NCI-H460 (cell line): ENCODE measurements at places on chromosomes 7 and 10.
A peak's percentile ranks its signal among the peaks of the same experiment; 100 is the strongest.

DNA sequence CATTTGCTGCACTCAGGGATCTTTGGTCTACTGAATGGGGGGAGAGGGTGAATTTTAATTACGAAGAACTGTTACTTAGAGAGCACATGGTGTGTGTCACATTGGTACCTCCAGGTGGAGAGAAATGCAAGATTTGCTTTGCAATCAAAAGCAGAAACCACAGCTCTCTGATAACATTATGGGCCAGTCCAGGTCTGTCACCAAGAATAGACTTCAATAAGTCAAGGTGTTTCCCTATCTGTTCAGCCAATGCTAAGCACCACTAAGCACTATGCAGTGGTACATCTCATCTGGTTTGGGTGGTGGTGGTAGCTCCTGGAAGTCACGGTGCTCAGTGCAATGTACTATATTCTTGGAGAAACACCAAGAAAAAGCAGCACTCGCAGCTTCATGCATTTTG is 119.6 kb upstream of the AFAP1L2 start:
- no peak for DNase-seq

GRCh38 chr10:78165172-78165571 is 131.5 kb downstream of the RPS24 start:
- no peak for DNase-seq

- no peak for DNase-seq
Observed at GRCh38 chr7:34237493-34237849, 332.1 kb downstream of the BMPER start.

- DNase-seq: peak; percentile 6
Observed at GRCh38 chr7:97971120-97971989, 18.6 kb downstream of the OCM2 start.

DNA sequence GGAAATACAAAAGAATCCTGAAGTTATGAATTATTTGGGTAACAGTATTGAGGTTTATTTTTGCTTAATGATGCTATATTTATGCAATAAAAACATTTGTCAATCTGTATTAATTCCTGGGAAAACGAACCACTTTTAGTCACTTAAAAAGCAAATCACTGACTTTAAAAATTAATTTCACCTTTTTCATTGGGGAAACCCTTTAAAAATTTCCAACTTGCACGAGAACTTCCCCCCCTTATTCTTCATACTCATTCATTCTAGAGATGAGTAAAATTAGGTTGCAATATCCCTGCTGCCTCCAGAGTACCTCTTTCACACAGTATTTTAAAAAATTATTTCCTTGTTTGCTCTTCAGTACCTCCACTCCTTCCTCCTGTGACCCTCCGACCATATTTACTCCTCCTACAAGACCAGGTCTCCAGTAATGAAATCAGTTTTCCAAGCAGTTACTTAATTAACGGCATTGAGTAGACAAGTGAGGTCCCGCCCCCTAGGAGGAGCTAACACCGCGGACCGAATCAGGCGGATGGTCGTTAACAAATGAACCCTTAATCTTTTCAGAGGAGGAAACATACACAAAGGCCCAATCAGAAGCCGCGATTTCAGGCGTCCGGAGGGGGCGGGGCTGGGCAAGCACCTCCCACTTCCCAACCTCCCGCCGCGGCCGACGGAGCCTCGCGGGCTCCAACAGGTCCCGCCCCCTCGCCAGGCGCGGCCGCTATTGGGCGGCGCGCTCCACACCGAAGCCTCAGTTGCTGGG is 465 bp upstream of the TRIM24 start:
- peak; percentile 98 for DNase-seq

GRCh38 chr7:133513608-133514007 is 260.7 kb downstream of the EXOC4 start:
- DNase-seq: no peak

DNA sequence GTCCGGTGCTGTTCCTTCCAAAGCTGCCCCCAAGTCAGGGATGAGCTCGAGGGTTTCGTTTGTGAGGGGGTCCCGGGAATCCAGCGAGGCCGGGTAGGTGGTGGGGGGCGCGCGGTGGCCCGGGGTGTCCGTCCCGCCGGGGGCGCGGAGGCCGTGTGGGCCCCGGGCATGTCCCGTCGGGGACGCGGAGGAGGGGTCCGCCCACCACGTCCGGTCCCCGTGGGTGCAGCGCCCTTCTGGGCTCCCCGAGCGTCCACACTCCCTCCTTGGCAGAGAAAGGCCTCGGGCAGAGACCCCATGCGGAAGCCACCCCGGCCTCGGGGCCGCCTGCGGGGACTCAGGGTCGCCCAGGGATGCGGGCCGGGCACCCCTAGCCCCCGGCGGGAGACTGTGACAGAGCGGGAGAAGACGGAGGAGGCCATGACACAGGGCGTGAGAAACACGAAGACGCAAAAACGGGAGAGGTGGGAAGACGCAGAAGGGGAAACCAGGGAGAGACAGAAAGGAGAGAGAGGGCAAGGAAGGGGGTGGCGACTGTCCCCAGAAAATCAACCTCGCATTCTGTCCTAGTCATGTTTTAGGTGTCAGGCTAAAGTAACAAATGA is 640 bp upstream of the ZNF425 start:
- no peak for DNase-seq

GRCh38 chr7:1305873-1306272 is 73.2 kb downstream of the UNCX start:
- no peak for DNase-seq

- no peak for DNase-seq
Observed at GRCh38 chr7:19939746-19940145, 166.3 kb upstream of the TMEM196 start.

DNA sequence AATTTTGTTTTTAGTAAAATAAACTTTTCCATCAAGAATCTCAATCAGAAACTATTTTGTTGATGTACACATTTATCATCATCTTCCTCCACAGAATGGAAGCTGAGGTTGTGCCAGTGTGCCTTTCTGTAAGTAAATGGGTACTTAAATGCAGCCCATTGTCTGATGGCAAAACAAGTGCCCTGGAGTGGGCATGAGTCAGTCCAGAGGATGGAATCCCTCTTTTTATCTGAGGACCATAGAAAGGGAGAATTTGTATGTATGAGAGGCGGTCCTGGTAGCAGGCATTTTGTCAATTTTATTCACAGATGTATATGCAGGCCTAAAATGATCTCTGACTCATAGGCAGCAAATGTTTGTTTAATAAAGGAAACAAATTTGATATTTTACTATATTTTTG is 102.1 kb upstream of the MAGI2 start:
- DNase-seq: no peak

DNA sequence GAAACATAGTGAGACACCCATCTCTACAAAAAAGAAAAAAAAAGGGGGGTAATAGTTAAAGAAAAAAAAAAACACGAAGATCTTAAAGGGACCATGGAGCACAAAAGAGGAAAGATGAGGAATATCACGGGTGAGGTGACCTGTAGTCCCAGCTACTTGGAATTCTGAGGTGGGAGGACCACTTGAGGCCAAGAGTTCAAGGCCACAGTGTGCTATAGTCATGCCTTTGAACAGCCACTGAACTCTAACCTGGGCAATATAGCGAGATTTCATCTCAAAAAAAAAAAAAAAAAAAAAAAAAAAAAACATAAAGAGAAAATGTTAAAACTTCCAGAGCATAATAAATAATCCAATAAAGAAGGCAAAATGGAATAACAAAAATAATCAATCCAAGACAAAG is 23.6 kb downstream of the AKR1D1 start:
- DNase-seq: no peak

DNA sequence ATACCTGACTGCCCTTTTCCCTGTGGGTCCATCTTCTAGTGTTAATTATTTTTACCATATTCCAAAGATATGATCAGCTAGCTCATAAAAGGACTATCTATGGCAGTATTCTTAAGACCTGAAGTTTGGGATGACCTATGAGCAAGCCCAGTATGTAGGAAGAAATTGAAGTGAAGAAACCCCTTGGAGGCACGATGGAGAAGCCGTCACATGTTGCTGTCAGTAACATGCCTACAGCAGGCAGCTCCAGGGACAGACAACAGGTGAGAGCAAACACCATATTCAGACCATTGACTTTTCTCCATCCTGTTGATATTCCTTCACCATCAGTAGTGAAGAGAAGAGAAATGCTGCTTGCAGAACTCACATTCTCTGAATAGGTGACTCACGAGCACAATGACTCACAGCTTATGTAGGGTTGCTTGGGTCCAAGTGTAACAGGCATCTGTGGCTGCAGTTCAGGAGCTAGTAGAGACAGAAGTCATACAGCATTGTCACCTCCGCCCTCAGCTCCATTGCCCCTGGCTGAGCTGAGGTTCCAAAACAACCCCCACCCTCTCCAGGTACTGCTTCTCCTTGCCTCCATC is 8.4 kb upstream of the LYZL2 start:
- DNase-seq: peak; percentile 64

- DNase-seq: no peak
Observed at GRCh38 chr7:36395171-36395894, 5.7 kb downstream of the ANLN start.

DNA sequence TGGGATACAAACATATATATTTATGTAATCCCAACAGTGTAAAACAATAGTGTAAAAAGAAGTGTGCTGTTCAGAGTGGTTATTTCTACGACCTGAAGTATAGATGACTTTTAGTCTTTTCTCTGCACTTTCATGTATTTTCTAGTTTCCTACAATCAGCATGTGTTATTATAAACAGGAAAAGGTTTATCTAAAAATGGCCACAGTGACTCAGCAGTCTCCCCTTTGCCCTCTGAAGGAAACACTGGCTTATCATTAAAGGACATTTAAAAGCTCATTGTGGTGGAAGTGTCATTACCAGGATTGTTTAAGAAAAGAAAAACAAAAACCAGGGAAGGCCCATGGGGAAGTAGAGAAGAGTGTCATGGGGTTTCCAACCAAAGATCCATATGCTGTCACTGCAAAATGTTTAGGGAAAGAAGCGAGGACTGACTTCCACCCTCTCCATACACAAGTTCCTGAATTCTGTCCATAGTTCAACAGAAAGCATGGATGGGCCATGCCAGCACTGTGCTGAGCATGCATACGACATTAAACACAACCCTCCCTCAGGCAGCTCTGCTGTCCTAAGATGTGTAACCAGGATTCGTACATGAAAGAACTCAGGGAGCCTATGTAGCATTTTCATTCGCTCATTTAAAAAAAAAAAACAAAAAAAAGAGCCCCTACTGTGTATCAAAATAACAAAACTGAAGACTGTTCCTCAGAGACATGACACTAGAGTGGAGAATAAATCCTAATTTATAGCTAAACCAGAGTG is 10.2 kb downstream of the CYREN start:
- no peak for DNase-seq

GRCh38 chr7:158536871-158537515 is 50.6 kb downstream of the PTPRN2 start:
- DNase-seq: no peak

GRCh38 chr7:45125193-45125904 is 13.9 kb upstream of the TBRG4 start:
- no peak for DNase-seq

- DNase-seq: no peak
Observed at GRCh38 chr10:13945390-13946208, 358.8 kb downstream of the PRPF18 start.

DNA sequence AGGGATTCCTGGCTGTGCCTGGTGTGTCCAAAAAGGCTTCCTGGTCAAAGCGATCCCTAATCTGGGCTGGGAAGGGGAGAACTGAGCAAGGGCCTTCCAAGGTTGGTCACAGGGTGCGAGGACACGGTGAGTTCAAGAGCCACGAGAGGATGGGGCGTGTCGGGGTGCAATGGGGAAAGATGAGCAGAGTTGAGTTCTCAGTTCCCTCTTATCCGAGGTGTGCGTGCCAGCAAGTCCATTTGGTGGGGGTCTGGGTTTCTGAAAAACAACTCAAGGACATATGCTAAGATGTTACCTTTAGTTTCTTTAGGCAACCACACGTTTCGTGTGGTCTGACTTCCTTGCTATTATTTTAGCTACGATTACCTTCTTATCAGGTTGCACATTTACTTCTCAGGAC is 1.3 kb downstream of the ZNF775 start:
- DNase-seq: no peak

DNA sequence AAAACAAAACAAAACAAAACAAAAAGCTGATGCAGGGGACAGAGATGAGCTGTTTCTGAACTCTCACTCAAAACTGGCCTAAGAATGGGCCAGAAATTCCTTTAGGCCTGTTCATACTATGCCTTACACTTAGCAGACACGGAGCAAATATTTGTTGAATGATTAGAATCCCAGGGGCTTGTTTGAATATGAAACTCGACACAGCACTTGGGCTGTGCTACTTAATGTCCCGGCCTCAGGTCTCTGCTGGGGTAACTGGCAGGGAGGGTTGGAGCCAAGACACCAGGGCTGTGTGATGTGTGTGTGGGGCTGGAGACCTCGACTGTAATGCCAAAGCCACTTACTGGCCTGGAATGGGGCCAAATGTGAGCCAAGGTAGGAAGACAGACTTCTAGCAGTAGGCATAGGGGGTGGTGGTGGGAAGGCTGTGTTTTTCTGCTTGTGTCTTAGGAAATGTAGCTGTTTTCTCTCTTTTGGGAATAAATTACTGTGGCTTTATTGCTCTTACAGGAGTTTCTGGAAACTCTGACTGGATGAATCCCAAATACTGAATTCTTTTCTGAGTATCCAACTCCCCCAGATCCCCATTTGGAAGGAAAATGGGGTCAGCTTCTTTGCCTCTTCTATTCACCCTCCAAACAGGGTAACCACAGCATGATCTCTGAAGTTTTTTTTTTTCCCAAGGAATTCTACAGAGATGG is 66.7 kb downstream of the EMX2 start:
- no peak for DNase-seq

DNA sequence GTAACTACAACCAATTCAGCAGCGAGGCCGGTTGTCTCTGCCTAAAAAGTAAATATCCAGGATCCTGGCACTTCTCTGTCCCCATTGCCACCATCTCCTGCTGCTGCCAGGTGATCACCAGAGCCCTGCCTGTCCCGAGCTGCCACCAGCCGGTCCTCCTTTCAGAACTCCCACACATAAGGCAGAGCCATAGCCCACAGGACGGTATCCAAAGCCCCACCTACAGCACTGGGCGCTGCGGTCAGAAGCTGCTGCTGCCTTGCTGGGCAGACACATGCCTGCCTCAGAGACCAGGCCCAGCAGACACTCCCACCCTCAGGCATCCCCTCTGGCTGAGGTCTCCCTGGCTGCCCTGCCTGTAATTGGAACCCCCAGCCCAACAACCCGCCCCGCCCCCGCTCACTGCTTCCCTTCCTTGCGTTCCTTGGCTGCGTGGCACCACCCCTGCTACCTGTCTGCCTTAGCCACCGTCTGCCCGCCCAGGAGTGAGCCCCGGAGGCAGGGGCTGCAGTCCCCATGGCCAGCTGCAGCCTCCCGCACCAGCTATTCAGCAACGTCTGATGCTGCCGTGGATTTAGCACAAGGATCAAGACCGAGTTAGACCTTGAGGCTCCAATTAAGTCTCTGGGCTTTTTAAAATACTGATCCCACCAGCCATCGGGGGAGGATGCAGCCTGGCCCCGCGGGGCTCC is 100.7 kb downstream of the CYTH3 start:
- DNase-seq: no peak

GRCh38 chr10:119526621-119527592 is 15.6 kb downstream of the RGS10 start:
- no peak for DNase-seq

GRCh38 chr7:16367115-16367514 is 54.2 kb downstream of the CRPPA start:
- no peak for DNase-seq

GRCh38 chr10:93476756-93477155 is 5.4 kb downstream of the MYOF start:
- no peak for DNase-seq

GRCh38 chr7:132480534-132480933 is 95.7 kb downstream of the PLXNA4 start:
- no peak for DNase-seq
